ENCODE measurements at places on chromosomes 11 and 22.

GRCh38 chr11:117693344-117693743 is 103.7 kb downstream of the DSCAML1 start:
- DNase-seq = no peak

GRCh38 chr22:29700206-29700899 is 19.4 kb upstream of the CABP7 start:
- no peak for DNase-seq

DNA sequence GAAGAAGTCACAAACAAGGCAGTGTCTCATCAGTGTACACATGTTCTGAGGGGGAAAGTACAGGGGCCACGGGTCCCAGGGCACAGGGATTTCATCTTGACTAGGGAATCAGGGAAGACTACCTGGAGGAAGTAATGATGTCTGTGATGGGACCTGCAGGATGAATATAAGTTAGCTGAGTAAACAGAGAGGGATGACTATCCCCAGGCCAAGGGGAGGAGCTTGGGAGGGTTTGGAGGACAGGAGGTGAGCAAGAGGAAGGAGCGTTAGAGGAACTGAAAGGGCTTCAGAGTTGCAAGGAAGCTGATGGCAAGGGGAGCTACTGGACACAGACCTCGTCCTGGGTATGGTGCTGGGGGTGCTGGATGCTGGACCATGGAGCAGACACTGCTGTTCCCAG is 56.4 kb downstream of the TRAF6 start:
- no peak for DNase-seq

GRCh38 chr11:75394085-75394840 is 5.1 kb upstream of the RPS3 start:
- no peak for DNase-seq

- no peak for DNase-seq
Measured at GRCh38 chr11:31817054-31817620, 6.0 kb upstream of the PAX6 start.

DNA sequence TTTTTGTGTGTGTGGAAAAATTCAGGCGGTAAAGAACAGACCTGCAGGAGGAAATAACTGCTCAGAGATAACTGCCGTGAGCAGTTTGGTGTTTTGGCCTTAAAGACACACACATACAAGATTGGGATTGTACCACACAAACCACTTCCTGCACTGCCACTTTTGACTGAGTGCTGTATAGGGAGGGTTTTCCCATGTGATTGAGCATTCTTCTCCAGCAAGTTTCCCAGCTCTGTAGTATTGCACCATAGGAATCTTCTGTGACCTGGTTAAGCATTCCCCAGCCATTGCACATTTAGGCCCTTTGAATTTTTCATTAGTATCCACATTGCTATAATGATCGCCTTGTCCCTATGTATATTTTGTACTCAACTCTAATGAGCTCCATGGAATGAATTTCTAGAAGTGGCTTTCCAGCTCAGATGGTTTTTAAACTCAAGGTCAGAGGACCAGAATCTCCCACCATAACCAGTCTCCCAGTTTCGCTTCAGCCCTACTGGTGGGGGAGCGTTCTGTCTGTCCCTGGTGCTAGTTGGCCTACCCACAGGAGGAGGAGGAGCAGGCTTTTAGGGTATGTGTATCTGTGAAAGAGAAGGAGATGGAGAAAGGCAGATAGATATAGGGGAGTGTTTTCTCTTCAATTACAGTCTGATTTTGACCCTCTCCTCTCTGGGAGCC is 9.3 kb downstream of the CD82 start:
- no peak for DNase-seq

- no peak for DNase-seq
Measured at GRCh38 chr22:18088825-18089568, 11.2 kb downstream of the PEX26 start.

- no peak for DNase-seq
Measured at GRCh38 chr11:126888115-126888712, 112.4 kb downstream of the KIRREL3 start.

DNA sequence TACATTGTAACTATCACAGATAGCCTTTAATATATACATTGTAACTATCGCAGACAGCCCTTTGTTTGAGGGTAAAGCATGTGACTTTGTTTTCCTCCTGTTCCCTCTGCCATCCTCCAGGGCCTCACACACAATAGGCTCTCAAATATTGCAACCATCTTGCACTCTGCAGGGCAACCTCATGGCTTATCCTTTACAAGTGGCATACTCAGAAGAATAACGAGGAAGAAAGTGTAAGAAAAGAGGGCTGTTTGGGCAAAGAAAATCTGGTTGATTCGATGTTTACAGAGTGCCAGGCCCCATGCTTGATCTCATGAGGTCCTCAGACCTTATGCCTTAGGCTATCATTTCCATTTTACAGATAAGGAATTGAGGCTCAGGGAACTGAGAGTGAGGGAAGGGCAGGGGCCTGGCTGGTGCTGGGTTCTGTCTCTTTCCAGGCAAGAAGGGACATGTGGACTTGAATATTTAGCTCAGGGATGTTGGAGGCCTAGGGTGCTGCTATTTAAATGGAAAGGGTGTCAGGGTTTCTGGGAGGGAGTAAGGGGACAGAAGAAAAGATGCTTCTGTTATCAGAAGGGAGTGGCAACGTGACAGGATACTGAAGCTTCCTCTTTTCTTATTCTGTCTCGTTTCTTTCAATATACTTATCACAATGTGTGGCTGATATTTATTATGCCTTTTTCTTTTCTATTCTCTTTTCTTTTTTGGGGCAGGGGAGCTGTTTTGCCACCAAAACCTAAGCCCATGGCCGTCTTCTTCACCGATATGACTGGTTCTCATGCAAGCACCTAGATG is 1.1 kb upstream of the SAMM50 start:
- DNase-seq = no peak

DNA sequence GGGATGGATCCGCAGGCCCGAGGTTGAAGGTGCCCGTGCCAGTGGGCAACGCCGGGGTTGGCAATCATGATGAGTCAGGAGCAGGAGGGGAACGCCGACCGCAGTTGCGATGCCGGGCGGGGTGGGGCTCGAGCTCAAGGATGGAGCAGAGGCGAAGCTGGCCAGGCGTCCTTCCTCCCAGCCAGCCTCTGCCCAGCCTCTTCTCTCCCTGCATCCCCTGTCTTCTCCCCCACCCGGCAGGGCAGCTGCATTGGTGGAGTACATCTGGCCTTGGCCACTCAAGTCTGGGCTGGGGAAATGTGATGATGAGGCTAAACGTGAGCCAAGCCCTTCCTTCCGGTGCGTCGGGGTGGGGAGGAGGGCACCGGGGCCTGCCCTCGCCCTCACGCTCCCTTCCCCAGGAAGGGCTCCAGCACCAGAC is 3.9 kb downstream of the IFITM10 start:
- no peak for DNase-seq

- DNase-seq = no peak
Measured at GRCh38 chr11:79461666-79462645, 21.1 kb upstream of the TENM4 start.

DNA sequence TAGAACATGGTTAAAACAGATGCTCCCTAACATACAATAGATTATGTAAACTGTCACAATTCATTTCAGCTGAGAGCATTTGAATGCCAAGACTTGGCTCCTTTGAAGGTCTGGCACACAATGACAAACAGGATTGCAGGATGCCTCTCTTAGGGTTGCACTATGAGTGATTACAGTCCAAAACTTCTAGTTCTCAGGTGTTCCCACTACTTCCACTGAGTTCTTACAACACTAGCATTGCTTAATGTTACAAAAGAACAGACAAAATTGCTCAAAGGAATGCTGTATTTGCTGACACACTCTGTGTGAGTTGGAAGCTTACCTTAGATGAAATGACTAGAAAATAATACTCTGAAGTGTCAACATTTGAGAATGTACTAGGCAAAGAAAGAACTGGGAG is 2413.8 kb upstream of the RAG2 start:
- DNase-seq = no peak

- no peak for DNase-seq
Measured at GRCh38 chr11:94185416-94186084, 56.9 kb downstream of the PANX1 start.

GRCh38 chr22:50516068-50516467 is 8.0 kb downstream of the NCAPH2 start:
- no peak for DNase-seq

DNA sequence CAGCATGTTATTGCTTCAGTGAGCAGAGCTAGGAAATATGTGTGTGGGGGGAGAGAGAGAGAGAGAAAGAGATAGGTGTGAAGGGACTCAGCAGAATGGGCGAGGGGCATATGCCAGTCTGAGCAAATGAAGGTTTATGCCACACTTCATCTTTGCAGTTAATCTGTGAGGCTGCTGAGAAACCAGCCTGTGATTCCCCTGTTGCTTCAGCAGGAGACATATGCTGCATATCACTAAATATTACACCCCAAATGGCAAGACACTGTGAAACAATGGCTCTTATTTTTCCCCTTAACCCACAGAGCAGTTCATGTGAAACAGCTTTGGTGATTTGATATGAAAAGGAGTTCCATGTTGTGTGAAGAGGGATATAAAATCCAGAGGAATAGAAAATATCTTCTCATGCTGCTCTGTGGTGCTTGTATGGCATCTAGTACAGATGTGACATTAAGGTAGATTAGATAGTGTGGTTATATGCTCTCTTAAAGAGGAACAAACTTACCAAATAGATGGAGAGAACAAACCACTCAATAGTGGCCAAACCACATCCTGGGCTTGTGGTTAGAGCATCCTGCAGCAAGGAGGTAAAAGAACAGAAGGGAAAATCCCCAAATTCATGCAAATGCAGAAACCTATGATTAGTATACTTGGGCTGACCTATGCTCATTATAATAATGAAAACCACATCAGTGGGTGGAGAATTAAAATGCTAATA is 864.2 kb downstream of the FAM181B start:
- no peak for DNase-seq

- no peak for DNase-seq
Measured at GRCh38 chr22:50544746-50545253, 899 bp upstream of the KLHDC7B start.

DNA sequence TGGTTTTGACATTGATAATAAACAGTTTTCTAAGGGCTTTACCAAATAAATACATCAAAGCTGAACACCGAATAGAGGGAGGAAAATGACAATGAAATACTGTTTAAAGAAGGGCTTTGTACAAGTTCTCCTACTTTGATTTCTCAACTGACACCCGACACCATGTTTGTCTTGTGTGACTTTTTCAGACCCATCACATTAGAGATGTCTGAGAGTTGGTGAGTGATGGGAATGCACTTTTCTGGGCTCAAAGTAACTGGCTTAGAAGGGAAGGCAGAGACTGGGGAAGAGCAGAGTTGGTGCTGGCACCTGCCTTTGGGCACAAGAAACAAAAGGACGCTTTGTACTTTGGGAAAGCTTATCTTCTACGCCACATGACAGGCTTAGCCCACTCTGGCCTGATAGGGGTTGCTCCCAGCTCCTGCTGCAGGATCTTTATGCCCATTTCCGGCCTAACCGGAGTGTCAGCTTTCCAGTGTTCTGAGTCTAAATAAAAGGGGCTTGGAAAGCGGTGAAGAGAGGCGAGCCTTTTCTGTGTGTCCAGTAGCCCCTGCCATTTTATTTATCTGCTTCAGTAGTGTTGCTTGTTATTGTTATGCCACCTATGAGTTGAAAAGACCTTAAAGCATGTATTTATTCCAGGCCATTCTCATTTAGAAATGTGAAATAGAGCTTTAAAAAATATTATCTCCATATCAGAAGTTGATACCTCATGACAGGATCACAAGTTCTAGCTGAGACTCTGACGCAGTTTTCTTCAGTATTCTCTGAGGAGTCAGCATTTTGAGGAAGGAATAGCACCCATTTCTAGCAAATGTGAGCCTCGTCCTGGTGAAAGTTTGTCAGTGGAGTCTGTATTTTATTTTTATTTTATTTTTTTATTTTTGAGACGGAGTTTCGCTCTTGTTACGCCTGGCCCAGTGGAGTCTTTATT is 24.2 kb downstream of the KREMEN1 start:
- DNase-seq = no peak

DNA sequence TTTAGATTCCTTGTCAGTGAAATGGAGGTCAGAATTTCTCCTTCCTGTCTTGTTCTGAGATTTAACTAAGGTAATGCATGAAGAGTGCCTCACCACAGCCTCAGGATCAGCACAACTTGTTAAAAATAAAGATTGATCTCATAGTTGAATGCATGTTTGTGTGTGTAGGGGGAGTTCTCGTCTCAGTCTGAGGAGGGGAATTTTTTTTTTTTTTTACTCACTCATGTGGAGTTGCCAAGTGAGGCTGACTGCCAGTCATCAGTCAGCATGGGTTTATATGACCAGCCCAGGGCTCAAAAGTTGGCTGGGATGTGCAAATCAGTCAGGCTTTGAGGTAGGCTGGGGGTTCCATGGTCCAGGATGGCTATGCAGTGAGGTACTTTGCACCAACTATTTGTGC is 113.2 kb downstream of the FANCF start:
- no peak for DNase-seq

DNA sequence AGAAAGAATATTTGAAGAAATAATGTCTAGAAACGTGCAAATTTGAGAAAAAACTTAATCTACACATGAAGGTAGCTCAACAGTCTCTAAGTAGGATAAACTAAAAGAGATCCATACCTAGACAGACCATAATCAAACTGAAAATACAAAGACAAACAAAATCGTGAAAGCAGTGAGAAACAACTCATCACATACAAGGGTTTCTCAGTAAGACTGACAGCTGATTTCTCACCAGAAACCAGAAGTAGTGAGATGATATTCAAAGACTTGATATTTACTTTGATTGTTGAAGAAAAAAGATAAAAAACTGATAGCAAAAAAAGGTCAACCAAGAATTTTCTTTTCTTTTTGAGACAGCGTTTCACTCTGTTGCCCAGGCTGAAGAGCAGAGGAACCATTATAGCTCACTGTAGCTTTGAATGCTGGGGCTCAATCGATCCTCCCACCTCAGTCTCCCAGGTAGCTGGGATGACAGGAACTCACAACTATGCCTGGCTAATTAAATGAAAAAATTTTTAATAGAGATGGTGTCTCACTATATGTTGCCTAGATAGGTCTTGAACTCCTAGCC is 17.4 kb downstream of the NPAT start:
- no peak for DNase-seq

- DNase-seq = no peak
Measured at GRCh38 chr11:107427569-107428180, 29.9 kb downstream of the CWF19L2 start.

GRCh38 chr11:134409552-134410429 is 2.3 kb downstream of the B3GAT1 start:
- DNase-seq = no peak

DNA sequence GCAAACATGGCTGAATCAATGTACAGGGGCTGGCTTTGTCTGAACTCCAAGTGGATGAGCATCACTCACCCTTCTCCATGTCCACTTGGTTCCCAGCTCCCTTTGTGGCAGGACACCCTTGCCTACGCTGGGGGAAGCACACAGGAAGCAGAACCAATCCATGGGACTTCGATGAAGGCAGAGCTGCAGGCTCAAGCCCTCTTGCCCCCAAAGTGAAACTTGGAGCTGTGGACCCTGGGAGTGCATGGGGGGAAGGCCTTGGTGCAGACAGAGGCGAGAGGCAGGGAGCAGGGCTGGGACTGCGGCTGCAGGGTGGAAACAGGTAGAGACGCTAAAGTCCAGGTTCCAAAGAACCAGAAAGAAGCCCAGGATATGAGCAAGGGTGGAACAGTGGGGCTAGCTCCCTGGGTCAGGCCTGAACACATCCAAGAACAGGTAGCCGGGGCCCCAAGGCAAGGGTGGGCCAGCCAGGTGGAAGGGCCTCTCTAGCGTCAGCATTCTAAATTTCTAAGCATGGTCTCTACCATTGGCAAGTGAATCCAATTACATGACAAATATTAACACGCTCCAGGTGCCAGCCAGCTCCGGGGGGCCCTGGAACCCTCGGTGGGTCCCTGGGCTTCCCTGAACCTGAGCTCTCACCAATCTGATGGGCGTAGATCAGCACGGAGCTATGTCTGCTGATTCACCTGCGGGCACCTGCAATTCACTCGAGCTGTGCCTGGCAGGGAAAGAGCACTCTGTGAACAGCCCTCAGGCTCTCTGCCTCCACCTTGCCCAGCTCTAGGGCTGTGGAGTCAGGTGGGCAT is 532.8 kb downstream of the BRD1 start:
- no peak for DNase-seq

Data from smooth muscle cell of the brain vasculature (primary cell).